ENCODE measurements at places on chromosomes 2 and 18.

DNA sequence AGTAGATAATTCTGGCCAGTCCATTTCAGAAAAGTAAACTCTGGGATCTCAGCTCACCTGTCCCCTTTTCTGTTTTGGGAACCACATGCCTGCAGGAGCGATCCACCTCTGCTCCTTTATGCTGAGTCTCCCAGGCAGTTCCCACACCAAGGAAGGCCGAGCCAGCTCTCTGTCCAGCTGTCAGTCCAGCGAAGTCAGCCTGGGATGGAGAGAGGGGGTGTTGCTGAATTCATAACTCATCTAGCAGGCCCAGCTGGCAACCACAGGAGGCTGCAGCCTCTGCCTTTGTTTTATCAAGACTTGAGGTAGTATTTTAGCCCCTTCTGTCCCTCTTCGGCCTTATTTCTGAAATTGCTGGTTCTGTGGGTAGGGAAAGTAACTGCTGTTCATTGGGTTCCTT lies 209.9 kb downstream of the ARL4C start:
- no peak for DNase-seq

DNA sequence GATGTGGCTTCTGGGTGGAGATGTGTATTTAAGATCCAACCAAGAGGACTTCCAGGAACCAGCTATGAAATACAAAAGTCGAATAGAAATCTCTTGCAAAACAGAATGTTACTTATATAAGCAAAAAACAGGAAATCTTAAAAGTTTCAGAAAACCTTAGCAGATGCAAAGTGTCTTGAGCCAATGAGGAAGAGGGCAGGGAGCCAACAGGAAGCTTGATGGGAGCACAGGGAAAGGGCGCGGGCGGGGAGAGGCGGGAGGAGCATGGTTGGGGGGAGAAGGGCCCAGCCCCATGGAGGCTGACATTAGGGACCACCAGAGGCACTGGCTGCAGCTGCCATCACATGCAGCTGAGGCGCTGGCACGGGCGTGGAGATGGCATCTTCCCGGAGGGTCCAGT lies 203.3 kb downstream of the SNTG2 start:
- peak; percentile 57 for DNase-seq

DNA sequence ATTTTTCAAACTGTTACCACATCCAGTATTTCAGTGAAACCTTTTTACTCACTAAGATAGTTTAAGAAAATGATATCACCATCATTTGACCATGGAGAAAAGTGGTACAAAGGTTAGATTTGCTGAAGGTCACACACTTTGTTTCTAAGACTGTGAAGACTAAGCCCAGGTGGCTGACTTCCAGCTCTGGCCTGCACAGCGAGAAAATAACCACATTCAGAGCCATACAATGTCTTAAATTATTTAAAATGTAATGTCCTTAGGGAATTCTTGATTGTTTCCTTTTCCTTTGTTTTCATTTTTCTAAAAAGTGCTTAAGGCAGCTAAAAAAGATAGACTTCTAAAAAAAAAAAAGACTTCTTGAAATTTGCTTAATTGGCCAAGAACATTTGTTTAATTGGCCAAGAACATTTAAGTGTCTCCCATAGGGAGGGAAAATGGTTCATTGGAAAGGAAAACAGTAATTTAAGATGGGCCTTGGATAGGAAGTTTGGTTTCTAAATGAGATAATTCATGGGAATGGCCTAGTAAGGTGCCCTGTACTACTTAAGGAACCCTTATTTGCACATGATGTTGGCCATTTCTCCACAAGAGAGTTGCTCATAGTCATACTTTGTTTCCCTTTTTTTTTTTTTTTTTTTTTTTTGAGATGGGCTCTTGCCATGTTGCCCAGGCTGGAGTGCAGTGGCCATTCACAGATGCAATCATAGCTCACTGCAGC lies 45.2 kb downstream of the CYP1B1 start:
- no peak for DNase-seq

GRCh38 chr2:165017966-165018596 lies 62.8 kb upstream of the SLC38A11 start:
- DNase-seq, result no peak

Measured in uterus (tissue), 4 donors.